ENCODE measurements at places on chromosomes 1 and 21. TPM values are rescaled to one million over a fixed set of nuclear protein-coding genes. Genes with fewer than 3 reads are reported as not detected.

FYB2 gene
- not detected for total RNA-seq

KMO gene
- not detected for total RNA-seq

DNAJC11 gene
- 33.8 TPM for total RNA-seq

RPE65 gene
- total RNA-seq: not detected

ST6GALNAC5 gene
- total RNA-seq: not detected

APCS gene
- not detected for total RNA-seq

VSIG8 gene
- total RNA-seq: not detected

WRAP73 gene
- 16.3 TPM for total RNA-seq

GLIS1 gene
- not detected for total RNA-seq

PTPN22 gene
- not detected for total RNA-seq

LCE1A gene
- total RNA-seq: not detected

HCN3 gene
- total RNA-seq: 0.76 TPM

LRRC53 gene
- not detected for total RNA-seq

CCDC17 gene
- total RNA-seq: 0.87 TPM

HES5 gene
- not detected for total RNA-seq

ADGRL4 gene
- 83.5 TPM for total RNA-seq

C1orf185 gene
- total RNA-seq: not detected

SPRR3 gene
- not detected for total RNA-seq

ZNF683 gene
- total RNA-seq: not detected

HDAC1 gene
- 168 TPM for total RNA-seq

C1orf116 gene
- total RNA-seq: not detected

PGLYRP3 gene
- not detected for total RNA-seq

KIAA0040 gene
- 14.1 TPM for total RNA-seq

C1QB gene
- not detected for total RNA-seq

WDR64 gene
- under 0.01 TPM for total RNA-seq

ZBTB40 gene
- total RNA-seq: 11.9 TPM

ZFYVE9 gene
- total RNA-seq: 36.2 TPM

DHCR24 gene
- 33.3 TPM for total RNA-seq

EPS8L3 gene
- total RNA-seq: not detected

SLC30A10 gene
- total RNA-seq: not detected

LCE2A gene
- not detected for total RNA-seq

IL10 gene
- not detected for total RNA-seq

MTR gene
- 41.6 TPM for total RNA-seq

CNKSR1 gene
- not detected for total RNA-seq

ACTN2 gene
- not detected for total RNA-seq

SCAF4 gene
- total RNA-seq: 3.6 TPM

ADORA1 gene
- total RNA-seq: not detected

DEPDC1 gene
- 3.2 TPM for total RNA-seq

RGS16 gene
- 1.3 TPM for total RNA-seq

AMY2A gene
- total RNA-seq: not detected

SPRR2G gene
- not detected for total RNA-seq

ZNF593OS gene
- not detected for total RNA-seq

PLK3 gene
- 13.4 TPM for total RNA-seq

TEX50 gene
- total RNA-seq: not detected

INTS3 gene
- 18.9 TPM for total RNA-seq

CD1B gene
- total RNA-seq: not detected

USH2A gene
- total RNA-seq: not detected

CSF3R gene
- not detected for total RNA-seq

S100A6 gene
- 706 TPM for total RNA-seq

ASCL5 gene
- not detected for total RNA-seq

AUNIP gene
- 0.54 TPM for total RNA-seq

GJA5 gene
- 0.09 TPM for total RNA-seq

APH1A gene
- total RNA-seq: 146 TPM

CACNA1S gene
- total RNA-seq: not detected

BPNT1 gene
- 28.9 TPM for total RNA-seq

ATPAF1 gene
- total RNA-seq: 26.9 TPM

ATAD3C gene
- 0.11 TPM for total RNA-seq

ANGPTL3 gene
- total RNA-seq: not detected

All from dermis lymphatic vessel endothelial cell (primary cell).